Fibroblast of mammary gland (primary cell): ENCODE measurements at places on chromosomes 11 and 22.

GRCh38 chr22:46848197-46848596, 85.7 kb downstream of the TBC1D22A start:
- DNase-seq = peak; percentile 18

DNA sequence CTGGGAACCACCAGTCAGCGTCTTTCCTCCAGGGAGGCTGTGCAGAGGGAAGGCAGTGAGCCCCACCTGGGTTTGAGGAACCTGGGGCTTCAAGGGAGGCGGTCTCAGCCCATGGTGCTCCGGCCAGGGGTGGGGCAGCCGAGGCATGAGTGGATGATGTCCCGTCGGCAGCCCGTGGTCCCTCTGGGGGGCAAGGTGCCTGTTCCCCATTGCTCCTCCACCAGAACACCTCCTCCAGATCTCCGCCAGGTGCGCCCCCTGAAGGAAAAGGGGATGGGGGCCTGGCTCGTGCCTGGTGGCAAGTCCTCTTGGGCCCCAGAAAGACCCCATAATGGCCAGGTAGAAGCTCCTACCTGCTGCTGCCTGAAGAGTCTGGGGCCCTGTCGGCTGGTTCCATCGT, 94.1 kb downstream of the KCNQ1 start:
- DNase-seq = no peak

GRCh38 chr22:44191036-44191454, 10.3 kb downstream of the PARVG start:
- peak; percentile 9 for DNase-seq

- DNase-seq = no peak
These were observed 27.7 kb downstream of the MUC2 start for GRCh38 chr11:1102221-1102971.

DNA sequence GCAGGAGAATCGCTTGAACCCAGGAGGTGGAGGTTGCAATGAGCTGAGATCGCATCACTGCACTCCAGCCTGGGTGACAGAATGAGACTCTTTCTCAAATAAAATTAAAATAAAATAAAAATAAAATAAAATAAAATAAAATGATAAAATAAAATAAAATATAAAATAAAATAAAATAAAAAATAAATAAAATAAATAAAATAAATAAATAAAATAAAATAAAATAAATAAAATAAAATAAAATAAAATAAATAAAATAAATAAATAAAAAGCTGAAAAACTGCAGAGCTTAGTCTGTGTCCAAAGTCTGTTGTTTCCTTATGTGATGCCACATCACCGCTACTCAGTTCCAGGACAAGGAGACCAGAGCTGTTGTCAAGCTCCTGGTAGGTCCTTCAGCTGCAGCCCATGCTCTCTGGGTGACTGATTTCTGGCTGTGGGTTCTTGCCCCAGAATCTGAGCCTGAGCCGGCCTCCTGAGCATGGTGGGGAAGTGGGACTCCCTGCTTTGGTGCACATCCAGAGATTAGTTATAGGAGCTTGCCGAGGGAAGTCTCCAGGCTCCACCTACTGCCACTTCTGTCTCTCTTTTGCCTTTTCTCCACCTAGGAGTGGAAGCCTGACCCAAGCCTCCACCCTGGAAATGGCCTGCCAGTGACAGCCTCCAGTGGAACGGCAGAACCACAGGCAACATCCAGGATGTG, 31.3 kb upstream of the ADA2 start:
- no peak for DNase-seq

- DNase-seq = no peak
These were observed 10.4 kb downstream of the ANO5 start for GRCh38 chr11:22203281-22203680.

DNA sequence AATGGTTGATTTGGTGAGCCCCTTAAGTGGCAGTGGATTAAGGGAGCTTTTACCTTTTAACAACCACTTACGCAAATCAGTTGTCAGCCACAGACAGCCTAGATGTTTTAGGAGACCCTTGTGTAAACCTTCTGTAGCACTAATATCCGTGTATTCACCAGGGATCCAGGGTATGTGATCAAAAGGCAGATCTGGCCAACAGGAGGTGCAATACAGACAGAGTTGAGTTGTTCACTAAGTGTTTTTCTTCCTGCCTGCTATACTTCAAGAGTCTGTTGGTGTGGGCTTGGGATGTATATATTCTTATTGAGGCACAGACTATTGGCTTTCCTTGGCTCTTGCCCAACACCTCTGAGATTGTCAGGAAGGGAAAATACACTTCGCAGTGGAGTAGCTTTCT, 175.1 kb downstream of the FAT3 start:
- DNase-seq = no peak

GRCh38 chr22:37985751-37986281, 1.5 kb upstream of the SOX10 start:
- DNase-seq = no peak

- no peak for DNase-seq
These were observed 526.1 kb downstream of the BRD1 start for GRCh38 chr22:49301398-49302149.

DNA sequence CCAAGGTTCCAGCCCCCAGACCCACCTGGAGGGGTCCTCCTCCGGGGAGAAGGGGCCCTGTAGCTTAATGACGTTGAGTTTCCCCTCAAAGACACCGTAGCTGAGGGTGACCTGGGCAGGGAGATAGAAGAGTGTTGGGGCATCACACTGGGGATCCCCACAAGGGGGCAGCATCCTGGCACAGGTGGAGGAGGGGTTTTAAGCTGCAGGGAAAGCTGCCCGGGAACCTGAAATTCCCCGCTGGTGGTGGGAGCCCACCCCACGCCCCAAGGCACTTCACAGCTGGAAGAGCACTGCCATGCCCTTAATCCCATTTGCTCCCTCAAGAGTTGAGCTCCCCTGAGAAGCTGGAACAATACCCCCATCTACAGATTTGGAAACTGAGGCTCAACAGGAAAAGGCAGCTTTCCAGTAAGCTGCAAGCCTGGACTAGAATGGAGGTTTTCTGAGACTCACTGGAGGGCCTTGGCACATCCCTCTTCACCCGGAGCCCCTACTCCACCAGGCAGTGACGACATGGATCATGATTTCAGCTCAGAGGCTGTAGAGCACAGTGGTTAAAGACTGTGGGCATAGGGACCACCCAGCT, 13.7 kb downstream of the MFNG start:
- peak; percentile 38 for DNase-seq

DNA sequence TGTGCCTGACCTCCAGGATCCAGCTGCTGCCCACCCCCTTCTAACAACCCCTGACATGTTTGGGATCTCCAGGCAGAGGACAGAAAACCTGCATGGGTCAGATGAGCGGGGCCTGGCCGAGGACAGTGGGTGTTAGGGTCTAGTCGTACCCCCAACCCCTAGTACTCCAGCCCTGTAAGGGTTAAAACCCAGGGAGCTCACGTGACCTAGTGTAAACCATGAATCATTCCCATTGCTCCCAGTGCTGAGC, 89.1 kb upstream of the CRYBB3 start:
- DNase-seq = no peak

- DNase-seq = no peak
These were observed 982.7 kb downstream of the OPCML start for GRCh38 chr11:132549561-132549960.

DNA sequence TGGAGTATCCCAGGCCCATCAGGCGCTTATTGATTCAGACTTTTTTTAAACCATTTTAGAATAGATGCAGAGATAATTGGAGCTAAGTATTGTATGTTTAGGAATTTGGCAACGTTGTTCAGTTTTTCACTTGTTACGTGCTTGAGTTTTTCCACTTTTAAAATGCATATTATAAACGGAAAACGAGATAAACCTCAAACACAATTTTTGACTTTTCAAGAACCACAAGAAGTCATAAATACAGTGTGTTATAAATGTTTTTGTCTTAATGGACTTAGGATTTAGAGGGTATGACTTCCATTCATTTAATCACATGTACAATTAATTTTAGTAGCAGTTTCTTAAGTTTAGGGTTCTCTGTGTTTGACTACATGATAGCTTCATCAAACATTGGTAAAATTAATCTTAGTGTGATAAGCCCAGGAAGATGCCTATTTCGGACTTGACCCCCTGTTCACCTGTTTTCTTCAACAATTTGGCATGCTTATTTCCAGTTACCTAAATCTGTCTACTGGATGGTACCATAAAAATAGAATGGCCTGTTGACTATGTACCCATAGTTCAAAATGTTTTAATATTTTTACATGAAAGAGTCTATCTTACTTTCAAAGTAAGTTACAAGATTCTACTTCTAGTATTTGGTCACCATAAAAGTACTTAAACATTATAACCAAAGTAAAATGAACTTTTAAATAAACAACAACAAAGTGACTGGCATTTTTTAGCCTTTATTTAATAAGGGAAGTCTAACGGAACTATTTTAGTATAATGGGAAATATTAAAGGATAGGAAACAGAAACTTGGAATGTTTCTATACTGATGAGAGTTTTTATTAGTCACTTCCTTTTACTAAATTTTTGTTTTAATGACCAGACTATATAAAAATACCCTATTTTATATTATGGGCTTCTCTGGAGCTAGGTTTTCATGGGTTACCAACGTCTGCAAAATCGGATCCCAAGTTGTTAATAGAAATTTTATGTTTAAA, 1.4 kb downstream of the ZC3H12C start:
- DNase-seq = no peak

DNA sequence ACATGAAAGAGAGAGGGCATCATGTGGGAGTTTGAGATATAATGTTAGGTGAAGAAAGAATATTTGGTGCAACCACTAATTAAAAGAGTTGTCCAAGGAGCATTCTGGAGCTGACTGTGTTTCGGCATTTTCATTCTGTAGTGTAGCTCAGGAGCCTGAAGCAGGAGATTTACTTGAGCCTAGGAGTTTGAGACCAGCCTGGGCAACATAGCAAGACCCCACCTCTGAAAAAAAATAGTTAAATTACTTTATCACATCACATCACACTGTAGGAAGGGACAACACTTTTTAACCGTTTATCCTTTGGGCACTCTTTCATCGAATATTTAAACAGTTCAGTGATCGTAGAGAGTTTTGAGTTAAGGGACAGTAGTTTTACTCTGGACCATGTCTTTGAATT, 50.3 kb upstream of the SLC25A18 start:
- no peak for DNase-seq

- no peak for DNase-seq
These were observed 39.7 kb downstream of the ADAMTS15 start for GRCh38 chr11:130487924-130488815.

DNA sequence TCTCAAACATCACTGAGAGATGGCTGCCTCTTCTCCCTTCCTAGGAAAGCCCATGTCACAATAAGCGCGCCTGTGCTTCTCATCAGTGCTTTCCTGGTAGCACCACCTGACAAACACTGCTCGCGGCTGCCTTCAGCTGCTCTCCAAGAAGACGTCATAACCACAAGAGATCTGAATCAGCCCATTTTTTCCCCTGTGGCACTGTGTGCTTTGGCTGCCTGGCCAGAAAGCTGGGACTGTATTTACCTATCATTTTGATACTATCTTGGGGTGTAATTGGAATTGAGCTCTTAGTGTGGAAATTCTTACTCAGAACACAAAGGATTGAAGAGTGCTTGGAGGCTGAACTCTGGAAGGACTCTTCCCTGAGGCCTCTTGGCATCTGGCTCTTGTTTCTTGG, 50.3 kb upstream of the EHF start:
- DNase-seq = peak; percentile 47

DNA sequence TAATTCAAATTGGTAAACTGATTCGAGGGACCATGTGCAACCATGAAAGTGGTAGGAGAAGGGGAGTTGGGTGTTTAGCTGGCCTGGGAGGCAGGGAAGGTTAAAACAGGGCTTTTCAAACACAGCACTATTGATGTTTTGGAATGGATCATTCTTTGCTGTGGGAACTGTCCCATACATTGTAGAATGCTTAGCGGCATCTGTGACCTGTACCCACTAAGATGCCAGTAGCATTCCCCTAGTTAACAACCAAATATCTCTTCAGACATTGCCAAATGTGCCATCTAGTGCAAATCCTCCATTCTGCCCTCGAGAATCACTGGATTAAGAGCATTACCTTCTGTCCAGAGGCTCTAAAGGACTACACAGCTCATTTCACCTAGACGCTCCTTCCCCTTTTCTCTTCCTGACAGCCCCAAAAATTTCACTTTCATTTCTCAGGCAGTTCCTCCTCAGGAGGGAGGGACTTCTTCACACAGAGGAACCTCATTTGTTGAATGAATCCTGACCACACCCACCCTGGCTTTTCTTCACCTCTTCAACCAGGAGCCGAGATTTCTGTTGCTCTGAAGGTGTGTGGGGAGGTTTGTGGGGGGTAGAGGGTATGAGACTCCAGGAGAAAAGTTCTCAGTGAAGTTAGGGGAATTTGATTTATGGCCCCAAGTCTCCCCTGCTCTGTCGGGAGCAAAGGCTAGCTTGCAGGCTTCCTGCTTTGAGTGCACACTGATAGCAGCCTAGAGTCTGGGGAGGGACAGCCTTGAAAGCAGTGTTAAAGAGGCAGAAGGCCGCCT, at the start of gene TRIM34:
TSS of gene TRIM34 (plus strand) at position 513 of the 791 bp plus-strand sequence. CDS start 7,331 bp downstream, outside the sequence.
- DNase-seq = peak; percentile 64

GRCh38 chr22:45888221-45889092, 88.5 kb downstream of the WNT7B start:
- no peak for DNase-seq

DNA sequence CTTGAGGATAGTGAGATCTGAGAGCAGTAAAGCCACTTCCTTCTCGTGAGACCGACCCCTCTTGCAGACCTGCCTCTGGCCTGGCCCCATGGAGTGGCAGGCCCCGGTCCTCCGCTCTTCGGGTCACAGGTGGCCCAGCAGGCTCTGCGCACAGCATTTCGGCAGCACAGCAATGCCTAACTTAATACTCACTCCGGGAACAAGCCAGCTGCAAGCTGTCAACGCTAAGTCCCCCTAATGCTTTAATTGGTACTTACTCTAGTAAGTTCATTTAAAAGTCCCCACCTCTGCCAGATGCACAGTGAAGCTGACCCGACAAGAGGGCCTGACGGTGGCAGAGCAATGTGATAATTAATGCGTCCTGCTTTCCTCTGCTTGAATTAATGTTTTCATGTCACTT, 349.3 kb upstream of the B3GAT1 start:
- no peak for DNase-seq

GRCh38 chr11:44877571-44878497, 72.8 kb downstream of the TP53I11 start:
- DNase-seq = peak; percentile 6

DNA sequence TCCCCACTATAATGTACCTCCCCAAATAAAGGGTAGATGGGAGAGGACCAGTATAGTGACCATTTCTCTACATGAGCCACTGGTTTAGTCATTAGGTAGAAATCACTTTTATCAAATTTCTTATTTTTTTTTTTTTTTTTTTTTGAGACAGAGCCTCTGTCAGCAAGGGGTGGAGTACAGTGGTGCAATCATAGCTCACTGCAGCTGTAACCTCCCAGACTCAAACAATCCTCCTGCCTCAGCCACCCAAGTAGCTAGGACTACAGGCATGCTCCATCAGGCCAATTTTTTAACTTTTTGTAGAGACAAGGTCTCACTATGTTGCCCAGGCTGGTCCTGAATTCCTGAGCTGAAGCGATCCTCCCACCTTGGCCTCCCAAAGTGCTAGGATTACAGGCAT, 322.4 kb downstream of the TTC28 start:
- DNase-seq = no peak
